ENCODE measurements at places on chromosomes 16 and 17. TPM values are rescaled to one million over a fixed set of nuclear protein-coding genes. Genes with fewer than 3 reads are reported as not detected.

- DNase-seq, result no peak
Observed at GRCh38 chr17:61716225-61716829, 125.3 kb upstream of the NACA2 start.

- no peak for DNase-seq
Observed at GRCh38 chr16:86554599-86554916, 477 bp downstream of the MTHFSD start.

DNA sequence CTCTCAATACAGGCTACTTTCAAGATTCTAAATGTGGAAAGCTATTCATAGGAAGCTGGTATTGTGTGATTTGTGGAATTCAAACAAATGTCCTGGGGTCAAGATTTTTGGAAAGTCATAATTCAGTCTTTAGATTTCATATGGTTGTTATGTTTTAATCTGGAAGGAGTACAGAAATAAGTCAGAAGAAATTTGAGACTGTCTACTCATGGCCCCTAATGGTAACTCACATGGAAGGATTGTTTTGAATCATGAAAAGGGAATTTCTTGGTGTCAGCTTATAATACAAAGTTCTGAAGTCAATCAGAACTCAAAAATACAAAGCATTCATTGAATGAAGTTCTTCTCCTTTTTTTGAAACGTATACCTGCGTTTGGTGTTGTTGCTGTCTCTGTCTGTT is 3.1 kb downstream of the KCNJ2 start:
- DNase-seq, result no peak

DNA sequence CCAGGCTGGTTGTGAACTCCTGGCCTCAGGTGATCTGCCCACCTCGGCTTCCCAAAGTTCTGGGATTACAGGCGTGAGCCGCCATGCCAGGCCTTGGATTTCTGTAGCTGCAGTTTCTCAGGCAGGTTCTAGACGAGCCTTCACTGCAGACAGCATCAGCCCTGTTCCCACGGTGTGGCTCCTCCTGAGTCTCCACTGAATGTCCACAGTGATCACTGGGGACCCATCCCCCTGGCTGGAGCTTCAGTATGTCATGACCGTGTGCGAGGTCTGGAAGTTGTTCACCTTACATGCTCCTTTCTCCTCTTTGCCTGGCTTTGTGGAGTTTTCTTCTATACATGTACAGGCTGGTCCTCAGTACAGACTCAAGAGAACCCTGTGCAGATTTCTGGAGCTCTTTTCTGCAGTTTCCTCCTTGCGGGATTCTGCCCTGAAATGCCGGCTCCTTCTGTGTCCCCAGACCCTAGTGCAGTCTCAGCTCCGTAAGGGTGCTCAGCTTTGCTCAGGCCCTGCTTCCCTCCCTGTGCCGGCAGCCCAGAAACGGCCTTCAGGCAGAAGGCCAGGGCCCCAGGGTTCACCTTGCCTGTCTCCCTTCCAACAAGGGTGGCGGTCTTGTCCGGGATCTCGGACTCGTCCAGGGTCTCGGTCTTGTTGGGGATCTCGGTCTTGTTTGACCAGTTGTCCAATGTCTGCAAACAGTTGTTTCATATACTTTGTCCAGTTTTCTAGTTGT is 14.3 kb upstream of the FASN start:
- DNase-seq, result no peak

The MT1M gene
- not detected for total RNA-seq

DNA sequence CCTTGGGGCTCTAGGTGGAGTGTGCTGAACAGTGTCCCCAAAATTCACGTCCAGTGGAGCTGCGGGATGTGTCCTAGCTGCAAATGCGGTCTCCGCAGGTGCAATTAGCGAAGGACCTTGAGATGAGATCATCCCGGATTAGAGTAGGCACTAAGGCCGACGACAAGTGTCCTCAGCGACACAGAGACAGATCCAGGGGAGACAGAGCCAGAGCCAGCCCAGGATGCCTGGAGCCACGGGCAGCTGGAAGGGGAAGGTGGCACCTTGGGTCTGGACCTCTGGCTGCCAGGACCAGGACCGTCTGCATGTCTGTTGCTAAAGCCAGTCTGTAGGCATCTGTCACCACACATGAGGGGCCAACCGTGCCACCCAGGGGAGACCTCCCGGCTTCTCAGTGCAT is 24.5 kb downstream of the SLC7A5 start:
- no peak for DNase-seq

DNA sequence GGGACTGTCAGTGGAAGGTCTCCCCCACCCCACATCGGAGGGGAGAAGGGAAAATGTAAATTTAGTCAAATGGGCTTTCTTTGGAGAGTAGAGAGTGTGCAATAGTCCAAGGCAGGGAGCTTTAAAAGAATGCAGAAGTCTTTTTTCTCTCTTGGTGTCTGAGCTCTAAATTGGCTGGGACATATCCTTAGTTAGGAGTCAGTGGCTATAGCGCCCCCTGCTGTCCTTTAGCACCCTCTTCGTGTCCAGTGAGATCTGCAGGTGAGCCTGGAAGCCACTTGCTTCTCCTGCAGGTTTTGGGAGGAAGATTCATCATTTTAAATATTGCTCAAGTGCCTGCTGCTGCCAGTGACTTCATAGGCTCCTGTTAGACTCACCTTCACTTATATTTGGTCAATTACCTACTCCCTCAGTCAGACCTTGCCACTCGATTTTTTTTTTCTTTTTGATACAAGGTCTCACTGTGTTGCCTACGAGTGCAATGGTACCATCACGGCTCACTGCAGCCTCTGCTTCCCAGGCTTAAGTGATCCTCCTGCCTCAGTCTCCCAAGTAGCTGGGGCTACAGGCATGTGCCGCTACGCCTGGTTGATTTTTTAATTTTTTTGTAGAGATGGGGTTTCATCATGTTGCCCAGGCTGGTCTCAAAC is 174.8 kb downstream of the PRKCB start:
- DNase-seq, result peak; percentile 27

The MYH11 gene
- 0.03 TPM for total RNA-seq

Data from HT1080 (cell line).